ENCODE measurements at places on chromosomes 11 and 22. TPM values are rescaled to one million over a fixed set of nuclear protein-coding genes. Genes with fewer than 3 reads are reported as not detected.
A peak's percentile ranks its signal among the peaks of the same experiment; 100 is the strongest.

BCO2 gene
- total RNA-seq = 0.10 TPM

OR8D1 gene
- not detected for total RNA-seq

- no peak for DNase-seq
Measured at GRCh38 chr11:14974515-14975251, 2.5 kb upstream of the CALCA start.

DNA sequence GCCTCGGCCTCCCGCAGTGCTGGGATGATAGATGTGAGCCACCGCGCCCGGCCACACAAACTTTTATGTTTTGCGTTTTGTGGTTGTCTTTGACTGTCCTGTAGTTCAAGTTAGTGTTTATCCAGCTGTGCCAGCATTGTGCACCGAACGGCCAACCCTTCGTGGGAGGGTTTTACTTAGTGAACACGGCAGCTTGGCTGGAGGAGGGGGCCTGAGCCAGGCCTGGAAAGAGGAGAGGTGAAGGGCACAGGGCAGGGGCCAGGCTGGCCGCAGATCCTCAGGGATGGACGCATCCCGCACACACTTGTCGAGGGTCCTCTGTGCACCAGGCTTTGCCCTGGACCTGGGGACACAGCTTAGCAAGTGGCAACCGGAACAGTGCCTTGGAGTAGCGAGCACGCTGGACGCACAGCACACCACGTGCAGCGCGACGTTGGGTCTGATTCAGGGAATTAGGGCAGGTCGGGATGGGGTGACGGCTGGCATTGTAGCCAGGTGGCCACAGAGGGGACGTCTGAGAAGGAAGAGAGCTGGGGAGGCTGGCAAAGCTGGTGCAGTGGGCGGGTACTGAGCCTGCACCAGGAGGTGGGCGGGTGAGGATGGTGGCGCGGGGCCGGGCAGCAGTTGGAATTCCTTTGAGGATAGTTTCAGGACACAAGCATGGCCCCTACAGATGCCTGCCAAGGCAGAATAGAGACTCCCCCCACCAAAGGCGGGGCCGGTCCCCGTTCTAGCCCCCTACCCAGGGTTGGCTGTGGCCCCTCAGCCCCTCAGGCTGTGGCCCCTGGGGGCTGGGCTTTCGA lies 13.4 kb downstream of the EPS8L2 start:
- no peak for DNase-seq

GRCh38 chr22:46770726-46771125 lies 8.3 kb downstream of the TBC1D22A start:
- no peak for DNase-seq

ELFN2 gene
- under 0.01 TPM for total RNA-seq

- DNase-seq = no peak
Measured at GRCh38 chr22:38750638-38751037, 5.2 kb downstream of the SUN2 start.

- DNase-seq = peak; percentile 41
Measured at GRCh38 chr22:36773935-36774334, 2.0 kb downstream of the IFT27 start.

TRPM5 gene
- total RNA-seq = not detected

- no peak for DNase-seq
Measured at GRCh38 chr11:40286137-40286536, 1173.3 kb downstream of the LRRC4C start.

DNA sequence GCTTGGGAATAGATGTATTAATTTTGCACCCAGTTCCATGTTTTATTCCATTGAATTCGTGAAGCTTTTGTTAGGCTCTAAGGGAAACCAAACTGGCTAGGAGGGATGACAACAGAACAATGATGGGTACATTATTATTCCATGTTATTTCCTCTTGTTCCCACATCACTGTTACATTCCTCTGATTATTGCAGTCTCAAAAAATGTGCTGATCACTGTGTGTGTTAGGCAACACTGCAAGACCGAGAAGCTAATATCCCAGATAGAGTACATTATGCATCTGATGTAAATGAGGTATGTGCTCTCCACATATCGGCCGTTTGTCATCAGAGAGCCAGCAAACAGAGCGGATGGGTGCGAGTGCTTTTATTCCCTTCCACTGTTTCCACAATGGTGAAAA lies 327.9 kb downstream of the SOX6 start:
- no peak for DNase-seq

- no peak for DNase-seq
Measured at GRCh38 chr22:25078591-25078990, 121.1 kb upstream of the CRYBB3 start.

GRCh38 chr22:27768027-27768653 lies 33.4 kb downstream of the MN1 start:
- DNase-seq = no peak

KCNE3 gene
- total RNA-seq = 1.9 TPM

DNA sequence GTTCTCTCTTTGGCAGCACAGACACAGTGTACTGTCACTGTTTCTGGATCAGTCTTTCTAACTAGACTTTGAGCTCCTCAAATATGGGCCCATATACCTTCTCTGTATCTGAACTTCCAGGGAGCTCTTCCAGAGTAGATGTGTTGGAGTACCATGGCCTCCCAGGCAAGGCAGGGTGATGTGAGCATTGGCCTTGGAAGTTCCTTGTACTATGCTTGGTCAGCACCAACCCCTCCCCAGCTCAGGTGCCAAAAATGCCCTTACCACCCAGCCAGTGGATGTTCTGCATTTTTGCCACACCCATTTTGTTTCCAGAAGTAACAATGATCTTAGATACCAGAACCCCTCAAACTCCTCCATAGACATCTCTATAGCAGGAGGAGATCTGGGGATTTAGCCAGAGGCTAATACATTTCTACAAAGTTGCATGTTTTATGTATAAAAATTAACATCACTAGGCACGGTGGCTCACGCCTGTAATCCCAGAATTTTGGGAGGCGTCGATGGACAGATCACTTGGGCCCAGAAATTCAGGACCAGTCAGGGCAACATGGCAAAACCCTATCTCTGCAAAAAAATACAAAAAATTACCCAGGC lies 132.7 kb downstream of the CCDC81 start:
- DNase-seq = no peak

DNA sequence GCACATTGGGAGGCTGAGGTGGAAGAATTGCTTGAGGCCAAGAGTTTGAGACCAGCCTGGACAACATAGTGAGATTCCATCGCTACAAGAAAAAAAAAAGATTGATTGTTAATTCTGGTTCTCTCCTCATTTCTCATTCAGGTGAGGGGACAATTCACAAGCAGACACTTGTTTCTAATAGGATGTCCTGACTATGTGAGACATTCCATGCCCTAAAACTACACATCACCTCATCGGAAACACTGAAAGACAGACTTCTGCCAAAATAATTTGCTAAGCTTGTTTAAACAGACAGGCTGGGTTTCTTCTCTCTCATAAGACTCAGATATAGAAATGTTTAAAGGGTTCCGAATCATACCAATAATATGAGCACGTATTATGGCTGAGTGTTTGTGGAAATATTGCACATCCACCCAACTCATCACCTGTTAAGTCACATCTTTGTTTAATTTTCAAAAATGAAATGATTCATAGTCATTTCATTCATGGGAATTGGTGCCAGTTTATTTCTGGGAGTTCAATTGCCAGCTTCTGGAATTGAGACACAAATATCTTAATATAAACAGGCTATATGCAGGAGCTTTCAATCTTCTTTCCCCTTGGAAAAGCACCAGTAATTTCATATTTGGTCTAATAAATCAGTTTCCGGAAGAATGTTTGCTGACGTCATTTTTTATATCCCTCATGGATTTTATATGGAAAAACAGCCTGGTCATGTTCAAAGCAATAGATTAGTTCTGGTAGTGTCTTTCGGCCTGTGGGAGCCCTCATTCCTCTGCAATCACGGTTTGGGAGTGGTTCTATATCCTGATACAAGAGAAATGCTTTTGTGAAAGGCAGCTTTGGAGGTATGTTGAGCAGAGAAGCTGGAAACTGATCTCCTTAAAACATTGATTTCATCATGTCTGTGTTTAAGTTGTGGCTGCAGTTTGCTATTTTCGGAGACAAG lies 87.0 kb downstream of the BDNF start:
- DNase-seq = no peak

DNA sequence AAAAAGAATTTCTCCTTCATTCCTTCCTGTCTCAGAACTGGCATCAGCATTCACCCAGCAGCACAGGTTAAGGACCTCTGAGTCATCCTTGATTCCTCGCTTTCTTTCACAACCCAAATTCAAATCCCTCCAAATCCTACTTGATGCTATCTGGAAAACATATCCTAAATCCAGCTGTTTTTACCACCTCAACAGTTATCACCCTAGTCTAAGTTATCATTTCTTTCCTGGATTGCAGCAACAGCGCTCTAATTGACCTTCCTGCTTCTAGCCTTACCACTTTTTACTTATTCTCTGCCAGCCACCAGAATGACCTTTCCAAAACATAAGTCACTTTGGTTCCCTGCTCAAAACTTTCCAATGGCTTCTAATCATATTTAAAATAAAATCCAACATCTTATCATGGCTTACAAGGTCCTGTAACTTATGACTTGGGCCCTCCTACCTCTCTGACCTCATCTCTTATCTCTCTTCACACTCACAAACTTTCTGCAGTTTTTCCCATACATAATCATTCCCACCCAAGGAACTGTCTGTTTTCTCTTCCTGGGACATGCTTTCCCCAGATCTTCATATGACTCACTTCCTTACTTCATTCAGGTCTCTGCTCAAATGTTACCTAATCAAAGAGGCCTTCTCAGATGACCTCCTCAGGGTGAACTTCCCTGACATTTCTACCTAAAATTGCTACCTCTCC lies 119.4 kb downstream of the TTC28 start:
- peak; percentile 43 for DNase-seq

TBX1 gene
- total RNA-seq = not detected

DNA sequence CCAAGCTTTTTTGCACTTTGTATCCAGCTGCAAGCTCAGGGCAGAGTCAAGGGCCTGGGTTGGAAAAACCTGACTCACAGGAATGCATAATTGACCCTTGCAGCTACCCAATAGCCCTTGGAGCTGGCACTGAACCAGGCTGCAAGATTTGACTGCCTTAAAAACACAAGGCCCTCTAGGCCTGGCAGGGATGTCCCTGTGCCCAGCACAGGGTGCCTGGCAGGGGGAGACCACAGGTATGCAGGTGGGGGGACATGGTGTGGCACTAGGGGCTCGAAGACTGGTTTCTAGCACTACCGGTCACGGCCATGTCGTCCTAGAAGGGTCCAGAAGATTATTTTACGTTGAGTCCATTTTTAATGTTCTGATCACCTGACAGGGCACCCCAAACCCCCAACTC lies 30.2 kb downstream of the SBF1 start:
- DNase-seq = peak; percentile 54

CNGA4 gene
- not detected for total RNA-seq

- no peak for DNase-seq
Measured at GRCh38 chr22:24137595-24137994, 43.7 kb upstream of the SUSD2 start.

DNA sequence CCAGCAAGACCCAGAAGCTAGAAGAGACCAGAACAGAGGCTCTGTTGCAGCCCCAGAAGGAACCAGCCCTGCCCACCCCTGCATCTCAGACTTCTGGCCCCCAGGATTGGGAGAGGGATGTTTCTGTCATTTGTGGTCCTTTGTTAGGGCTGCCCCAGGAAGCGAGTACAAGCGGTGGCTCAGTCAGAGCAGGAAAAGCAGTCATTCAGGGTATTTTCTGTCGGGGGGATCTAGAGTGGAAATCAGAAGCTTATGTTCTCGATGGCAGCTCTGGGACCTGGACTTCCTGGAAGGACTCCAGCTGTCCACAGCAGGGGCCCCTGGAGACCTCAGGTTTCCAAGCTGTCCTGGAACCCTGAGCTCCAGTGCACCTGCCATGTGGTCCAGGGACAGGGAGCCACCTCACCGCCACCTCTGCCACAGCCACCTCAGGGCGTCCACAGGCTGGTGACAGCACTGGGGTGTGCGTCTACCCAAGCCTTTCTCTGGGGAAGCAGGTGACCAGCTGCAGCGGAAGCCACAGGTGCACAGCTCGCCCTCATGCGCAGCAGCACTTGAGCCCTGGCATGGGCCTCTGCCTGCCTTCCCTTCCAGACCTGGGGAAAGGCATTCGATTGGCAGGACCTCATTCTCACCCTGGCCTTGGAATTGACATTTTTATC lies 2.6 kb downstream of the KRTAP5-5 start:
- no peak for DNase-seq

DNA sequence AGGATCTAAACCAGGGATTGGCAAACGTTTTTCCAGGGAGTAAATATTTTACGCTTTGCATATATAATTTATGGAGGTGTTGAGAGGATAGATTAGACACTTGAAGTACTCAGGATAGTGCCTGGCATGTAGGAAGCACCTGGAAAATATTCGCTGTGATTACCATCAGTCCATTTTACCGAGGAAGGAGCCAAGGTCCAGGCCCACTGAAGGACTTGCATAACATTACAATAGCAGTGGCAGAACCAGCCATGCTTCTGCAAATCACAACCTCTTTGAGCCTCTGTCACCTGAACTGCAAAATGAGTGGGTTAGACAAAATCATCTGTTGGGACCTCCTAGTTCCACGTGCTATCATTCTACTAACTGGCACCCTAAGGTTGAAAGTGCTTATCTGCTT lies 5.4 kb downstream of the FUT4 start:
- no peak for DNase-seq

GRCh38 chr11:16792426-16792825 lies 54.0 kb downstream of the C11orf58 start:
- DNase-seq = peak; percentile 16

DNA sequence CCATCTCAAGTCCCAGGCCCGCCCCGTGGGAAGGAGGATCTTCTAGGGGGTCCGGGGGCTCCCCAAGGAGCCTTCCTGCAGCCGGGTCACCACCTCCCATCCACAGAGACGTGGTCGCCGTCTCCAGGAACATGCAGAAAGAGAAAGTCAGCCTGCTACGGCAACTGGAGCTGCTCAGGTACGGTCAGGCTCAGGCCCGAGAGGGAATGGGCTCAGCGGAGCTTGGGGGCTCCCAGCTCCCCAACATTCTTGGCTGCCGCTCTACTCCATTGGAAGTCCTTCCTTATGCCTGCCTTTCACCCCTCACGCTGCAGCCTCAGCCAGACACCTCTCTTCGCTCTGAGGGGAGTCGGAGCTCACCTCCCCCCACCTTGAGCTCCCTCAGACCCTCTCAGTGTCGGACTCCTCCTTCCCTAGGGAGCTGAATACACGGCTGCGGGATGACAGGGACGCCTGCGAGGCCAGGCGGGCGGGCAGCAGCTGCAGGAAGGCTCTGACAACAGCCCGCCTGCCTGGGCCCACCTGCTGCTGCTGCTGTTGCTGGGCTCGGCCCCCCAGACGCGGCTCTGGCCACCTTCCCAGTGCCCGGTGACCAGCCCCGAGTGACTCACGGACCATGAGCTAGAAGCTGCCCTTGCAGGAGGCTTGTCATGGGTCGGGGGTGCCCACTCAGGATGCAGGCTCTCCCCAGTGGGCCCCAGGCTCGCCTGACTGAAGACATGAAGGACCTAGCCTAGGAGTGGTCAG lies 1.5 kb upstream of the CD151 start:
- DNase-seq = peak; percentile 69

DNA sequence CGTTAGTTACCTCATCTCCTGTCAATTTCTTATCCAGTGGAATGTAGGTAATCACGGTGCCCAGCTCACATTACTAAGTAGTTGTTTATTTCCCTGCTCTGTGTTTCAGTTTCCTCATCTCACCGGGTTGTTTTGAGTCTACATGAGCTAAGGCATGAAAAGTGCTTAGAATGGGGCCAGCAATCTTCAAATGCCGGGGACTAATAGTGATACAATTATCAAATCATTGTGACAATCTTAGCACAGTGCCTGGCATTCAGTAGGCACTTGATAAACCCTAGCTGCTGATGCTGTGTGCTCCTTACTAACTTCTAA lies 53.3 kb upstream of the CD5 start:
- no peak for DNase-seq

MMP7 gene
- not detected for total RNA-seq

IGSF22 gene
- not detected for total RNA-seq

CD44 gene
- 316 TPM for total RNA-seq

Data from RPMI7951 (cell line).